ENCODE measurements at places on chromosomes 6 and 20.

DNA sequence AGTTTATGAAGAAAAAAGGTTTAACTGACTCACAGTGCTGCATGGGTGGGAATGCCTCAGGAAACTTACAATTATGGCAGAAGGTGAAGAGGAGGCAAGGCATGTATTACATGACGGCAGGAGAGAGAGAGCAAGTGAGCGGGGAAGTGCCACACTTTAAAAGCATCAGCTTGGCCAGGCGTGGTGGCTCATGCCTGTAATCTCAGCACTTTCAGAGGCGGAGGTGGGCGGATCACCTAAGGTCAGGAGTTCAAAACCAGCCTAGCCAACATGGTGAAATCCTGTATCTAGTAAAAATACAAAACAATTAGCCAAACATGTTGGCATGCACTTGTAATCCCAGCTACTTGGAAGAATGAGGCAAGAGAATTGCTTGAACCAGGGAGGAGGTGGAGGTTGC, 213.3 kb upstream of the THEMIS start:
- no peak for DNase-seq

DNA sequence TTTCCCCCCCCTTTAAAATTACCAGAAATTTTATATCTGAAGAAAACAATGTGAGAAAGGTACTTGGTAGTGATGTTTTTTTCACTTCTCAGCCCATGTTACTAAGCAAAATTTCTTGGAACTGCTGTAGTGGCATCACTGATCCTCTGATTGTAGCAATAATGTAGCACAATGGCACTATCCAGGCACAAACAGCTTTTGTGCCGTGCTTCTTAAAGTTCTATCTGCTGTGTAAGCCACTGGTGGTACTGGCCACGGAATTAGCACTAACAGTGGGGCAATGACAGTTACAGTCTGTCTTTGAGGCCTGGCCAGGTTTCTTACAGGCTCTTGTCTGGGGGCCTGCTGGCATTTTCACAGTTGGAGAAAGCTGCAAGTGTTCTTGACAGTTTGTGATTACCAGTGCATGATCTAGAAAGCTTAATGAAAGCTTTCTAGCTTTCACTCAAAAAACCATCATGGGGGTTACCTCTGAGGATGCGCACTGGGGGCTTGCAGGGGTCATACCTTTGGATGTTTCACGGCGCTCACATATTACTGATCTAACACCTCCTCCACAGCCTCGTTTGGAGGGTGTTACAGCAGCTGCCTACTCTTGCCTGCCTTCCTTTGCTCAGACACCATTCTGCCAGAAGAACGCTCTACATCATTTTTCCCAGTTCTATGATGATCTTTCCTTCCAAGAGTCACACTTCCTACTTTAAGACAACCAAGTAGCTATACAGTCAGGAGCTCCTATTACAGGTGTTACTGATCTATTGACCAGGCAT, 58.4 kb upstream of the ARMH2 start:
- DNase-seq = no peak

DNA sequence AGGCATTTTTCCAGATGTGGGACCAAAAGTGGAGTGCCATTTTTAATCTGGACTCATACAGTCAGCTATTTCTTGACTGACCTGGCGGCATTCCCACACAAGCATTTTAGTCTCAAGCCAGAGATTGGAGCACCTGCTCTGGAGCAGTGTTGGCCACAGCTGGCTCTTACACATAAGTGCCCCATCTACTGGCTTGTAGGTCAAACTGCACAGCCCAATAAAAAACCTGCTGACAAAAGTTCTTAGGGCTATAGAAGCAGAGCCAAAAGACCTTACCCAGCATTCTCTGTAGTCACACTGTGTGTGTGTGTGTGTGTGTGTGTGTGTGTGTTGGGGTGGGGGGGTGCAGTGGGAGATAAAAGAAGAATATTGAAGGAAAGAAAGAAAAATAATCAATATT, 38.6 kb upstream of the SENP6 start:
- no peak for DNase-seq

- DNase-seq = no peak
Measured at GRCh38 chr6:105301072-105301503, 101.8 kb downstream of the PREP start.

DNA sequence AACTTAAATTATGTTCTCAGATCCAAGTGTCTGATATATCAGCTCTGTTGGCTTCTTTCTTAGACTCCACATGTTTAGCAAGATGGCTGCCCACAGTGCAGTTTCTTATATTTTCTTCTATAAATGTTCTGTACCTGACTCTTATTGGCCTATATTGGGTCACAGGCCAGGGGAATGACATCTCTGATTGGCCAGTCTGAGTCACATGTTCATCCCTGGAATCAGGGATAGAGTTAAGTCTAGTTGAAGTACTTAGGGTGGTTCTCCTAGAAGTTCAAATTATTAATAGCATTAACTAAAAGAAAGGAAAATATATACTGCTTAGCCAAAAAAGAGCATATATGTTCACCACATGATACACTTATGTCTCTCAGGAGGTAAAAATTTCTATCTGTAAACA, 105.3 kb upstream of the SLC22A16 start:
- DNase-seq = no peak

- DNase-seq = no peak
Measured at GRCh38 chr20:32439132-32439829, 81.2 kb downstream of the ASXL1 start.

DNA sequence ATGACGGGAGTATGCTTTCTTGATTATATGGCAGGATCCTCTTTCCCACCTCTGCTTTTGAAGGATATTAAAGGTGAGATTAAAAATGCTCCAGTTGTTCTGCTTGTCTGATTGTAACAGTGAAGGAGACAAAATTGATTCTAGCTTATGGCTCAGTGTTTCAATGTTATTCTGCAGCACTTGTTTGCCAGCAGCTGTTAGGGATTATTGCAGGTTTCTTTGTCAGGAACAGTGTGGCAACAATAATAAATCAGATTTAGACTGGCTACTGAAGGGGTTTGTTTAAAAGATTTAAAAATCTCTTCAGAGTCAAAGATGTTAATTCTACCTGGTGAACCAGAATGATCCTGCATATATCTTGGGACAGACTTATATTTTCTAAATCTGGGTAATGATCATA, 126.9 kb downstream of the LAMA2 start:
- no peak for DNase-seq

GRCh38 chr6:92468066-92468465, 951.3 kb downstream of the EPHA7 start:
- DNase-seq = no peak

- DNase-seq = no peak
Measured at GRCh38 chr6:161271343-161272030, 2.4 kb downstream of the AGPAT4 start.

DNA sequence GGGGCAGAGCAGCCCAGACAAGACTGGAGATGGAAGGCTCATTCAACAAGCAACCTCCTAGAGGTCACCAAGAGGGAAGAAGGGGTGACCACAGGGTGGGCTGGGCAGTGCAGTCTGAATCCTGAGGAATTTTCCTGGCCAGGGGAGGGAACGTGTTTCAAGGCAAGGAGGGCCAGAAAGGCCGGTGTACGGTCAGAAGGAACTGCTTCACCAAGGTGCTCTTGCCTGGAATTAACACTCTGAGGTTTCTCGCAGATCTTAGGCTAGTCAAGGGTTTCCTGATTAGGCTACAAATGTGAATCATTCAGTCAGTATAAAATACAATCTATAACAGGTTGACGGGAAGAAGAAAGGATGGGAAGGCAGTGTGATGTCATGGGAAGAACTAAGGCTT, 199.3 kb downstream of the LRFN2 start:
- DNase-seq = no peak

DNA sequence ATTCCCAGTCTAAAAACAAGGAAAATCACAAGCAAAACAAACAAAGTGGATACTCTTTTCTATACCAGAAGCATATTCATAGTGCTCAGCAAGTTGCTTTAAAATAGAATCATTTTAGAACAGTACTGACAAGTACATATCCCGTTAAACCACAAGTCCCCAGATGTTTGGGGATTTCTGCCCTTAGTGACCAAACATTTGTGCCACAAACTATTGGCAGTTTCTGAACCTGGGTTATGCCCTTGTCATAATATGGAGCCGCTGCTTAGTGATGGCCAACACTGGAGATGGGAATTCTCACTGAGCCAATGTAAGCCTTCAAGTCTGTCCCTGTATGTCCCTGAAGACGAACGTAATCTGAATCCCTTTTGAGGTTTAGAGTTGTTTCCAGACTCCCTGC, 436.7 kb upstream of the JAG1 start:
- DNase-seq = no peak

DNA sequence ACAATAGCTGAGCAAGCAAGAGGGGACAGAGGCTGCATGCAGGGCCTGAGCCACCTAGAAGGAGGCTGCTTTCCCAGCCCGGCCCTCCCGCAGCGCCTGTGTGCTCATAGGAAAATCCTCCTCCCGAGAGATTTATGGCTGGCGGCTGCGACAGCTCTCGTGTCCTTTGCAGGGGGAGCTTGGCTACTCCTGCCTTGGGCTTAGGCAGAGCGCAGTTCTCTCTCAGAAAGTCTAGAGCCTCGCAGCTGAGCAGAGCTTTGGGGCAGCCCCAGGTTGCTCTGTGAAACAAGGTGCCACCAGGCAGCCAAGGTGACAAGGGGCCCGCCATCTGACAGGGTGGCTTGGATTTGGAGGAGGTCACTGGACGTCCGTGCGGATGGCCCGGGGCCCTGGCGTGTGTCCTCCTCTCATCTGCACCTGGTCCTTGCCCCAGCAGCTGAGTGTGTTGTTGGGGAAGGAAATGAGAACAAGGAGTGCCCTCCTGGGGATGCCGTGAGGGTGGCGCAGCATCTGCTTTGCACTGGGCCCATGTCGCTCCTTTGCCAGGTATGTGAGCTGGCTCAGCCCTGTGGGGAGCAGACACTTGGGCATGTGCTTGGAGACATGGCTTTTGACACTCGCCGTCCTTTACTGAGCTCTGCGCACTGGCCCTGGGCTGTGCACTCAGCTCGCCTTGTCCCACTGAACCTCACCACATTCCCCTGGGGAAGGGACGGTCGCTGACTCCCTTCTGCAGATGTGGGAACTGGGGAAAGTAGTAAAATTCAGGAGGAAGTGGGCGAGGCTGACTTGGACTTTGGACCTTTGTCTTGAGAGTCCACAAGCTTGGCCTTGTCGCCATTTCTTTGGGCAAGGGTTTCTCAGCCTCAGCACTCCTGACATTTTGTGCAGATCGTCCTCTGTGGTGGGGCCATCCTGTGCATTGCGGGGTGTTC, 41.9 kb downstream of the EDN3 start:
- no peak for DNase-seq

- DNase-seq = no peak
Measured at GRCh38 chr6:17057322-17057721, 44.5 kb upstream of the STMND1 start.

- no peak for DNase-seq
Measured at GRCh38 chr20:3692706-3693294, 11.0 kb upstream of the ADAM33 start.

DNA sequence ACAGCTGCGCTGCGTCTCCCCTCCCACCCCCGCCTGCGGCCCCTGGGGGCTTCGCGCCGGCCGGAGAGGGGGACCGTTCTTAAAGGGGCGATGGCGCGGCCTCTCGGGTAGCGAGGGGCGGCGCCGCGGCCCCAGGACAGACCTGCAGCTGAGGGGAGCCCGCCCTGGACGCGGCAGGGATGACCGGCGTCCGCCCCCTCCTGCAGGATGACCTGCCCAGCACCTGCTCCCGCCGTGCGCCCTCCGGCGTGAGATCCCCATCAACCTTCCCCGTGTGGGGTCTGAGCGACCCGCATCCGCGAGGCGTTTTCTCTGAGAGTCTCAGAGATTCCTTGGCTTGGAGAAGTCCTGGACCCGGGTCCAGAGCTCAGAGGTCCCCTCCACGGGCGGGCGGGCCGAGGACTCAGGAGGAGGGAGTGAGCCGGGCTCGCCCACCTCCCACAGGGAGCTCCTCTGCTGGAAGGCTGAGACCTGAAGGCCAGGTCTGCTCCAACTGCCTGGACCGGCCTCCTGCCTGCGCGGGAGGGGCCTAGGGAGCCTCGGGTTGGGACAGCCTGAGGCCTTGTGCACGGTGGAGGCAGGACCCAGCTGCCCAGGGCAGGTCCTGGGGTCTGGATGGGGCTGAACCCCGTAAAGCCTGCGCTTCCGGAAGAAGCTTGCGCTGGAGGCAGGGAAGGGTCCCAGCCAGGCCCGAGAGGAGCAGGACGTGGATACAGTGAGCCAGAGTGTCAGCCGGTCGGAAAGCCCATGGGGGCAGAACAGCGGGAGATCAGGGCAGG, 532 bp upstream of the NKAIN4 start:
- no peak for DNase-seq

DNA sequence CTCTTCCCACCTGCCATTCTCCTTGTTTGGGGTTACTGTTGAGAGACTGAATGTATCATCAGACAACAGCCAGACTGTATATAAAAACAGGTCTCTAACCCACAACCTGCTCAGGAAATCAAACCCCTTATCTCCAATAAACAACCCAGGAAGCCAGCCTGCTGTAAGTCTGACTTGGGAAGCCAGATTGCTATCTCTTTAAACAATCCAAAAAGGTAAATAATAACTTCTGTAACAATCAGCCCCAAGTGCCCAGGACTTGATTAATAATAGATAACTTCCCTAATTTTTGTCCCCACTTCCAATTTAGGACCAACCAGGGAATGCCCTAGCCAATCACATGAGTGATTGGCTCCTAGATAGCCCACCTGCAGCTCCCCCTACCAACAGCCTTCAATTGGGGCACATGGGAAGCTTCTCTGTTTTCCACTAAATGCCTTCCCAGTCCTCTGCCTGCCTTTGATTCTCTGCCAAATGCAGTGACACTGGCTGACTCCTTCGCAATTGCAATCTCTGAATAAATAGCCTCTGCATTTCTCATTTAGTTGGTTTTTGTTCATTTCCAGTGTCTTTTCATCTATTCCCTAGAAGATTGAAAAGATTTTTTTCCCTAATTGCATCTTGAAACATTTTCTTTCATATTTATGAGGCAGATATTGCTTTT, 117.1 kb upstream of the TAB2 start:
- DNase-seq = no peak

GRCh38 chr20:48463916-48464315, 363.9 kb downstream of the PREX1 start:
- no peak for DNase-seq

GRCh38 chr6:20559924-20560551, 25.8 kb downstream of the CDKAL1 start:
- no peak for DNase-seq

GRCh38 chr6:142195862-142196541, 48.9 kb downstream of the VTA1 start:
- DNase-seq = no peak

DNA sequence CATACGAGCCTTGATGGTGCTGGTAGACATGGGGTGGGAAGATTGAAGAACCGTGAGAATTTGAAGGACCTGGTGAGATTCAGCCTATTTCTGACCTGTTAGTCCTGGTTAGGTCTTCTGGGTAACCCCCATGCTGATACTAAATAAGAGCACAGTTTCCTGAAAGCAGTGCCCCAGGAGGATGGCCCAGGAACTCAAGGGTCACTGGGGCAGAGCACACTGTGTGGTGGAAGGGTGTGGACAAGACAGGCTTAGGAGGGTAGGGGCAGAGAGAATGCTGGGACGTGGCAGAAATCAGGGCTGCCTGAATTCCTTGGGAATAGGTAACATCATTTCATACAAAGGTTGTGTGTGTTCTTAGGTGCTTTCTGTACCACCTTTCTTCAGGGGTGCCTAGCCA, 31.9 kb upstream of the ENPP1 start:
- no peak for DNase-seq

Data from activated CD4-positive, CD25-positive, alpha-beta regulatory T cell (primary cell).